ENCODE measurements at places on chromosomes 2 and 18.

DNA sequence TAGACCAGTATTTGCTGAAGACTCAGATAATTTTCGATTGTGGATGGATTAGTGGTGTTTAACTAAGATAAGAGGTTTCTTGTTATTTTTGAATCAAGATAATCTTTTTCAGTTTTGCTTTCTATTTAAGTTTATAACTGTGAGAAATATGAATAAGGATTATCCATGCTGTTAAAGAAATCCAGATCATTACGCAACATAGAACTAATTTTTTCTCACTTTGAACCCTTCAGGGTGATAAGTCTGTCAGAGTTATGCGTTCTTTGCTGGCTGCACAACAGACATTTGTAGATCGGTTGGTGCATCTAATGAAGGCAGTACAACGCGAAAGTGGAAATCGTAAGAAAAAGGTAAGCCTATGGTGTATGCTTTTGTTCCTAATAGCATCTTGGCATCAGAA is 74.1 kb downstream of the PIK3C3 start:
- no peak for DNase-seq

GRCh38 chr2:234145511-234145910 is 95.0 kb downstream of the SPP2 start:
- DNase-seq: no peak

DNA sequence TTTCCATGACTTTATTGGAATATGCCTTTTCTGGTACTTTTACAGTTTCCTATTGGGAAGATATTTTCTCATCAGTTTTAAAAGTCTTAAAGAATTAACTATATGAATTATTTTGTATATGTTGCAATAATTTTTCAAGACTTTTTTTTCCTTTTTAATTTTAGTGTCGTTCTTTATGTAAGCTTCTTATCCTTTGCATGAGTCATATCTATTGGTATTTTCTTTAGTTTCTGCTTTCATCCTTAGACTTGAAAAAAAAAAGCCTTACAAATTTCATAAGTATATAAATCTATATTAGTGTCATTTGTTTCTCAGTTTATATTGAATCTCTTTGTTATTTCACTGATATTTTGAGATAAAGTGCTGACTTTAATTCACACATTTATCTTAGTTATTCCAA is 94.9 kb downstream of the DSEL start:
- DNase-seq: no peak

GRCh38 chr2:136909777-136910176 is 144.4 kb downstream of the THSD7B start:
- DNase-seq: no peak
